Forelimb muscle (tissue), 1 donor: ENCODE measurements at places on chromosomes 16 and 17.
A peak's percentile ranks its signal among the peaks of the same experiment; 100 is the strongest.

- no peak for DNase-seq
Observed at GRCh38 chr17:55969562-55970324, 183.5 kb upstream of the ANKFN1 start.

- DNase-seq = peak; percentile 60
Observed at GRCh38 chr16:76947749-76948148, 243.2 kb upstream of the MON1B start.

DNA sequence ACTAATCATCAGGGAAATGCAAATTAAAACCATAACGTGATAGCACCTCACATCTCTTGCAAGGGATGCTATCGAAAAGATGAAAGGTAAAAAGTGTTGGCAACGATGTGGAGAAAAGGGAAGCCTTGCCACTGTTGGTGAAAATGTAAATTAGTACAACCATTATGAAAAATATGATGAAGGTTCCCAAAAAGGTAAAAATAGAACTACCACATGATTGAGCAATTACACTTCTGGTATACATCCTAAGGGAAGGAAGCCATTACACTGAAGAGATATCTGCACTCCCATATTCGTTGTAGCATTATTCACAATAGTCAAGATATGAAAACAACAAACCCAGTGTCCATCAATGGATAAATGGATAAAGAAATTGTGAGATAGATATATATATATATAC, 21.5 kb downstream of the ABCA10 start:
- DNase-seq = no peak

DNA sequence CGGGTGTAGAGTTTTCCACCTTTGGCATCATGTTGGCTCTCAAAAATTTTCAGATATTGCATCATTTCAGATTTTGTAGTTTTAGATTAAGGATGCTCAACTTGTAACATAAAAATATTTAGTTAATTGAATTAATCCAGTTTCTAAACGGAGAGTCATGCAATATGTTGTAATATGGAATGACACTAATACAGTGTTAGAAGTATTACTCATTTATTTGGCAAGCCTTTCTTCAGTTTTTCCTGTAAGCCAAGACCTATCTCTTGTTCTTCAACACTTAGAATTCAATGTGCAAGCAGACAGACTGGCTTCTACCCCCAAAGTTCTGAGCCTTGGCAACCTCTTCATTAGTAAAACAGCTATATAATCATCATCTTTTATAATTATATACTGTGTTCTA, 985.0 kb upstream of the GOT2 start:
- no peak for DNase-seq

GRCh38 chr17:50972577-50972976, 106.4 kb upstream of the TOB1 start:
- no peak for DNase-seq

DNA sequence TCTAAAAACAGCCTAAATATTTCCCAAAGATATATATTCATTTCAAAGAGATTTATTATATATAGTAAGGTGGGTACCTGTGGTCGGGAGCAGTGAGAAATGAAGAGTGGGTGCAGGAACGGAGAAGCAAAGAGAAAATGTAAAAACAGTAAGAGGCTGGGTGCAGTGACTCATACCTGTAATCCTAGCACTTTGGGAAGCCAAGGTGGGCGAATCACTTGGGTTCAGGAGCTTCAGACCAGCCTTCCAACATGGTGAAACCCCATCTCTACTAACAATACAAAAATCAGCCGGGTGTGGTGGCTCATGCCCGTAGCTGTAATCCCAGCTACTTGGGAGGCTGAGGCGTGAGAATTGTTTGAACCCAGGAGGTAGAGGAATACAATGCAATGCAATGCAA, 257.1 kb downstream of the BCAS3 start:
- DNase-seq = no peak

DNA sequence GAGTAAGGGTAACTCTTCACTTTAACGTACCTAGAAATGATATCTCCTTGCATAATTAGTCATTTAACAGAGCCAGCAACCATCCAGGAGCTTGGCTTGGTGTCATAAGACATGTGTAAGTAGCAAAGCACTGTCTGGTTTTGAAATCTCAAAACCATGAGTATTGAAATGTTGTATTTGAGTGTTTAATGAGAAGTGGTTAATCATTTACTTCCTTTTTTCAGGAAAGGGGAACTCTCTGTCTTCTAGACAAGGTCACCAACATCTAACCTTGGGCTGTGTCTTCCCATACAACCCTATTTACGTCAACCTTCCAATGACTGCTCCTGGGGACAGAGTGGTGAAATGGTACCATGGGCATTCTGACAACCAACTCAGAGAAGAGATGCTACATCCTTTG, 27.1 kb downstream of the PMP22 start:
- no peak for DNase-seq
